Right cardiac atrium (tissue), 5 donors: ENCODE measurements at places on chromosomes 3 and 15. TPM values are rescaled to one million over a fixed set of nuclear protein-coding genes. Genes with fewer than 3 reads are reported as not detected.

DNA sequence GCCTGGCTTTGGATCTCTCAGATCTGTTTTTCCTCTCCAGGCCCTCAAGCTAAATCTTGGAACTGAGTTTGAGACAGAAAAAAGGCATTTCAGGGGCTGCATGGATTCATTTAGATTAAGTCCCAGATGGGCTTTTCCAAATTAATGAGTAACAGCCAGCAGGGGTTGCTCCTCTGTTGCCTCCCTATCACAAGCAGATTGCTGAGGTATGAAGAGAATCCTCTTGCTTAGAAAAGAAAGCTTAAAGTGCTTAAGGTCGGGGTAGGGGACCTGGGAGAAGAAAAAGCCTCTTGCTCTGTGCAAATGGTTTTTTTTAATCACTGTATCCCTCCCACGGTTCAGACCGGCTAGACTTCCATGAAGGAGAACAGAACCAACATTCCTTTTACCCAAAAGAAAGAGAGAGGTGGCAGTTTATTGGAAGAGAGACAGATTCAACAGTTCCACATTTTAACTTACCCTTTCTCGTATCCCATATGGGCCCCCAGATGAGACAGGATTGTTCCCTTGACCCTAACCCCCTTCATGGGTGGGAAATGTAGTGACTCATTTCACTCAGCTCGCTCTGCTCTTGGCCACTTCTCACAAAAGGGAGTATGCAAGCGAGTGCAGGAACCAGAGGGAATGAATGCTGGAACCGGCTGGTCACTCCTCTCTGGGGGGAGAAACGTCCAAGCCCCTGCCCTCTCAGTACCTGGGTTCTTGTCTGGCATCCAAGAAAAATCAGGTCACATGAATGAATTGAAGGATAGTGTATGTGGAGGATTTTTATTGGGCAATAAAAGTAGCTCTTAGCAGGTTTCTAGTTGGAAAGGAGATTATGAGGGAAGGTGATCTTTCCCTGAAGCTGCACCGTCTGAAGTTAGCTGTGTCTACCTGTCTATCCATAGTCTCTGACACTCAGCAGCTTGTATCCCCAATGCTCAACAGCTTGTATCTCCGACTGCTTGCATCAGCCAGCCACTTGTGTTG lies 745.2 kb downstream of the SI start:
- no peak for DNase-seq

The GPR156 gene
- polyA plus RNA-seq, result 0.09 TPM

- no peak for DNase-seq
Observed at GRCh38 chr15:94576889-94577533, 345.6 kb downstream of the MCTP2 start.

The FBXO45 gene
- polyA plus RNA-seq, result 3.0 TPM

The RAD18 gene
- 1.0 TPM for polyA plus RNA-seq

The CPLX3 gene
- 13.3 TPM for polyA plus RNA-seq

DNA sequence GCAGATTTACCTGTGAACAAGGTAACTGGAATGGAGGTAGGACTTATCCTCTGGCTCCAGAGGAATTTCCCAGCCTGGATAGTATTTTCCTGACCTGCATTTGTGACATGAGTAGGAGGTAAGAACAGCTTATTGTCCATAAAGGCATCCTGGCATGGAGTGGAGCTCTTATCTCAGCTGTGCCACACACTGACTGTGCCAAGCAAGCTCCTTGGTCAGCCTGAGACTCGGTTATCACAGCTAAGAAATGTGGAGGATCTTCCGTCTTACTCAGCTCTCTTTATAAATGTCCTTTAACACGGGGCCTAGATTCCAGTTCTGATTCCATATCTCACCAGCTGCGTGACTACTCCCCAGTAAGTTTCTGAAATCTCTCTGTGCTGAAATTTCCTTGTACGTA lies 38.9 kb downstream of the SLCO3A1 start:
- no peak for DNase-seq

DNA sequence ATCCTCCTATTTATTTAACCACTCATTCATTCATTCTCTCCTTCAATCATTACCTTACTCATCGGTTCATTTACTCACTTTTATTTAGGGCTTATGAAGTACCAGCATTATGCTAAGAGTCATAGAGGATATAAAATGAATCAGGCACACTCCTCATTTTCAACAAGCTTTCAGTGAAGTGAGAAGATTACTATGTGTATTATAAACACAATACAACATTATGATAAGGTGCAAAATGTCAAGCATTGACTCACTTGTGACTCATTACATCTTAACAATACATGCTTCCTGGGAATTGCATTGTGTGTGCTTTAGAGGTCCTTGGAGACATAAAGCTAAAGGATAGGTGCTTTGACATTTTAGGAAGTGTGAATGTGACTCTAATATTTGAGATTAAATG lies 60.4 kb downstream of the PLAAT1 start:
- no peak for DNase-seq

DNA sequence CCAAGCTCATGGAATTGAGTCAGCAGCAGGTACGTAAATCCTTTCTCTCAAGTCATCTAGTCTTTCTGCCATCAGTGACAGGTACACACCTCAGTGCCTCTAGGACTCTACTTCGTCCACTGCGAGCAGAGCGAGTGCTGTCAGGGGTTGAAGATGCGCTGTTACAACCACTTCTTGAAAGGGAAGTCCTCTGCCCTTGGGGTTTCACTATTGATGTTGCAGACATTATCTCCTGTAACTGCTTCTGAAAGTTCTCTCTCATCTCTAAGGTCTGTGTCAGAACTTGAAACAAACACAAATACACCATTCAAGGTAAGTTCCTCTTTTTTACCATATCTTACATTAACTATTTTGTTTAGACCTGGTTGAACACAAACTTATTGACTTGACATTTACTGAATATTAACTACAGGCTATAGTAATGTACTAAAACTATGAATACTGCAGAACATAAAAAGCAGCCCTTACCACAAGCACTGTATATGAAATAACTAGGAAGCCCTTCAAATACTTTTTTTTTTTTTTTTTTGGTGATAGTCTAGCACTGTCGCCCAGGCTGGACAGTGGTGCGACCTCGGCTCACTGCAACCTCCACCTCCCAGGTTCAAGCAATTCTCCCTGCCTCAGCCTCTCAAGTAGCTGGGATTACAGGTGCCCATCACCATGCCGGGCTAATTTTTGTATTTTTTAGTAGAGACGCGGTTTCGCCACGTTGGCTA lies 41.5 kb downstream of the TOPBP1 start:
- no peak for DNase-seq

- DNase-seq, result peak; percentile 12
Observed at GRCh38 chr3:71006810-71007785, 576.4 kb downstream of the FOXP1 start.

- DNase-seq, result no peak
Observed at GRCh38 chr15:54528021-54528420, 549.8 kb downstream of the UNC13C start.

DNA sequence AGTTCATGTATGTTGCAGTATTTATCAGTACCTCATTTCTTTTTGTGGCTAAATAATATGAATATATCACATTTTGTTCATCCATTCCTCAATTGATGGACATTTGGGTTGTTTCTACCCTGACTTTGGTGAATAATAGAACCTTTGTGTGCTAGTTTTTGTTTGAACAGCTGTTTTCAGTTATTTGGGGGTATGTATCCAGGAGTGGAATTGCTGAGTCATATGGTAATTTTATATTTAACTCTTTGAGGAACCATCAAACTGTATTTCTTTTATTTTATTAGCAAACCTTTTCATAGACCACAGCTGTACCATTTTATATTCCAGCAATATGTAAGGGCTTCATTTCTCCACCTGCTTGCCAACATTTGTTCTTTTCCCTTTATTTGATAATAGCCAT lies 38.4 kb upstream of the RBM5 start:
- DNase-seq, result no peak

The CATSPER2 gene
- 2.5 TPM for polyA plus RNA-seq

DNA sequence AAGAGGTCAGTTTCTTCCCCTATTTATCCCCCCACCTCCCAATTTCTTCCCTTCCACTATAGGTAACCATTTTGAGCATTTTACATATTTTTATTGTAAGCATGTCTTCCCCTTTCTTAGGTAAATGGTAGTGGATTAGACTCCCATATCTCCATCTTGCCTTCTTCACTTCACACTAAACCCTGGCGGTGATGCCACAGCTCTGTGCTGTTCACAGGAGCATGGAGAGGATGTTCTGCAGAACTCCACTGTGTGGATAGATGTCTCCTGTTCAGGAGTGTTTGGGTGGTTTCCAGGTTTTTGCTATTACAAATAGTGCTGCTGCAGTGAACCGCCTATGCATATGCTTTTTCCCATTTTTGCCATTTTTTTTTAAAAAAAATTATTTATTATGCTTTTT lies 182.7 kb downstream of the NSMCE3 start:
- no peak for DNase-seq

- no peak for DNase-seq
Observed at GRCh38 chr15:61011576-61012336, 217.3 kb downstream of the RORA start.

DNA sequence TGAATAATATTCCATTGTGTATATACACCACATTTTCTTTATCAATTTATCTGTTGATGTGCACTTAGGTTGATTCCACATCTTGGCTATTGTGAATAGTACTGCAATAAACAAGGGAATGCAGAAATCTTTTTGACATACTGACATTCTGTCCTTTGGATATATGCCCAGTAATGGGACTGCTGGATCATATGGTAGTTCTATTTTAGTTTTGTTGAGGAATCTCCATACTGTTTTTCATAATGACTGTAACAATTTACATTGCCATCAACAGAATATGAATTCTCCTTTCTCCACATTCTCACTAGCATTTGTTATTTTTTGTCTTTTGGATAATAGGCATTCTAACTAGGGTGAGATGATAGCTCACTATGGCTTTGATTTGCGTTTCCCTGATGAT lies 174.7 kb downstream of the IGSF11 start:
- DNase-seq, result no peak

The PLA2G4F gene
- polyA plus RNA-seq, result 1.1 TPM

The FBLN2 gene
- polyA plus RNA-seq, result 124 TPM

The SLC6A11 gene
- 0.02 TPM for polyA plus RNA-seq

DNA sequence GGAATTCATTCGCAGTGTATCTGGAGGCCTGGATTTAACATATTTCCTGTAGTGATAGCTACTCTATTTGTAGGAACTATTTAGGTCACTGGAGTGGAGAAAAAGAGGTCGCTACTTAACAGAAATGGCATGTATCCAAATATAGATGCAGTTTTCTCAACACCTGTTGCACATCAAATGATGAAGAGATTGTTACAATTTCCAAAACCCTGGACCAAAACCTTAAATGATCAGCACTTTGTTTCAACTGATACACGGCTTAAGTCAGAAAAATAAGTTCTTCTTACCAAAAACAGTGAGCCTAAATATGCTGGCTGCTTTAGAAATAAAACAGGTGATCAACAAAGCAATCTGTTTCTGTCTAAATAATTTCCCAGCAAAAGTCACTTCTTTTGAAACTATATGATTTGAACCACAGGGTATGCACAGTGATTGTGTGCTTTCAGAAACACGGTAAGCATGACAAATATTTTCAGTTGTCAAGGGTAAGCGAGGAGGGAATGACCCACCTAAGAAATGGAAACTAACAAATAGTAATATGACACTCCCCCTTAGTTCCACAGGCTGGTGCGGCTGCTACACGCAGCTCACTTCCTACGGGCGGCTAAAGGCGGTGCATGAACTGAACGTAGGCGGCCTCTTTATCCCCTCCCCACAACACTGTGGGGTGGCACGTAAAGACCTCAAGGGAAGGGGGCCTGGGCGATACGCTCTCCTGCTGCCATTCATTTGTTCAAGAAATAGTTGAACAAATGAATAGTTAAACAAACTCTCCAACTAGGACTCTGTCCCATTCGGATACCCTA lies 1.1 kb downstream of the EHD4 start:
- DNase-seq, result peak; percentile 58

- DNase-seq, result no peak
Observed at GRCh38 chr15:51288143-51289065, 50.0 kb downstream of the CYP19A1 start.

DNA sequence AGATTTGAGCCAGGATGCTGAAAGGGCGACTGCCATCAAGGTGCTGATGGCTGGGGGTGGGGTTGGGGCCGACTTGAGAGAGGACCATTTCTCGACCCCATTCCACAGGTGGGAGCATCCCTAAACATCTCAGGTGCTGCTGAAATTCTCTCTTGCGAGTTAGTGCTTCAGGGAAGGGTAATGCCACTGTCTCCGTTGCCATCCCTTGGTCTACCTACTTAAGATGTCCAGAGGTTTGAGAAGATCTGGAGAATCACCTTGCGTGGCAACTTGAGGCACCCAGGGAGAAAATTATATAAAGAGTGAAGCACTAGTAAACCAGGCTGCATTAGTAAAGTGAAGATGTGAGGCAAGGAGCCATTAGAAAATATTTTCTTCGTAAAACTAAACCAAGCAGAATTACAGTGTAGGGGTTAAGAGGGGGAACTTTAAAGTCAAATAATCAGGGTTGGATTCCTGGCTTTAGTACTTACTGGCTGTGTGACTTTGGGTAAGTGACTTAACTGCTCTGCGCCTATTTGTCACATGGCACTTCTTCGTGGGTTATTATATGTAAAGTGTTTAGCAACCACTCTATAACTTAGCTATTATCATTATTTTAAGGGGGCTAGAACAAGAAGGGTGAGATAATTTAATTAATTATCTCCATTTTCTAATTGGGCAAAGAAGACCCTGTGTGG lies 662 bp upstream of the RFTN1 start:
- DNase-seq, result no peak

GRCh38 chr3:104537323-104537722 lies 829.4 kb upstream of the ALCAM start:
- DNase-seq, result no peak

The STAC gene
- polyA plus RNA-seq, result 0.27 TPM

DNA sequence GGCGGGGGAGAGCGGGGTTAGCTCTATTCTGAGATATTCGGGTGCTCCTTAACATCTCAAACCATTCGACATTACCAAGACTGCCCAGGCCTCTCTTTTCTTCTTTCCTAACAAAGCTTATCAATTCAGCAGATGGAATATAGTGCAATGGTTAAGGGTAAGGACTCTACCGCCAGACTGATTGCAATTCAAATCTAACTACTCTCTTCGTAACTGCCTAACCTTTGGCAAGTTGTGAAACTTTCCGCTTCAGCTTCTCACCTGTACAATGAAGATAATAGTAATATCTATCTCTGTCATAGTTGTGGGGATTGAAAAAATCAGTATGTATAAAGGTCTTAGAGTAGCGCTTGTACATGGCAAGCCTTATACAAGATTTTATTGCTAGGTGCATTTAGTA lies 972 bp downstream of the UBA5 start:
- DNase-seq, result no peak

DNA sequence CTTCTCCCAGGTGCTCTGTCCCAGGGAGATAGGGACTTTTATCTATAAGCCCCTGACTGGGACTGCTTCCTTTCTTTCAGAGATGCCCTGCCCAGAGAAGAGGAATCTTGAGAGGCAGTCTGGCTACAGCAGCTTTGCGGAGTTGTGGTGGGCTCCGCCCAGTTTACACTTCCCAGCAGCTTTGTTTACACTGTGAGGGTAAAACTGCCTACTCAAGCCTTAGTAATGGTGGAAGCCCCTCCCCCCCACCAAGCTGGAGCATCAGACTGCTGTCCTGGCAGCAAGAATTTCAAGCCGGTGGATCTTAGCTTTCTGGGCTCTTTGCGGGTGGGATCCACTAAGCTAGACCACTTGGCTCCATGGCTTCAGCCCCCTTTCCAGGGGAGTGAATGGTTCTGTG lies 253.8 kb upstream of the ARL6 start:
- DNase-seq, result no peak

The GP5 gene
- 0.07 TPM for polyA plus RNA-seq
